Activated naive CD8-positive, alpha-beta T cell treated with anti-CD3 and anti-CD28 coated beads for 36 hours (primary cell): ENCODE measurements at places on chromosomes 2 and 18.

DNA sequence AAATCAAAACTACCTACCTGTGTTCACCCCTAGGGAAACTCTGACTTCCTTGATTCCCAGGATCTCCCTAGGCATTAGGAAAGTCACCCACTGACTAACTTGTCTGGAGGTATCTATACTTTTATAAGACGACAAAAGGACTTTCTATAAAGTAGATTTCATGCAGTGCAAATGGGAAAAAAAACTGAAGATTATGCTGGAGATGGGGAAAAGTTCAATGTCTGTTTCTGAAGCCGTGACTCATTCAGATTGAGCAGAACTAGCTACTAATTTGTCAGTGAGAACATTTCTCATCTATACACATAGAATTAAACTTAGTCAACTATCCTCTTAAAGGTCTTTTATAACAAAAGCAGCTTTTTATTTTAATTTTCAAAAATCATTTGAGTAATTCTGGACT, 6.0 kb downstream of the SEPTIN10 start:
- DNase-seq = no peak

DNA sequence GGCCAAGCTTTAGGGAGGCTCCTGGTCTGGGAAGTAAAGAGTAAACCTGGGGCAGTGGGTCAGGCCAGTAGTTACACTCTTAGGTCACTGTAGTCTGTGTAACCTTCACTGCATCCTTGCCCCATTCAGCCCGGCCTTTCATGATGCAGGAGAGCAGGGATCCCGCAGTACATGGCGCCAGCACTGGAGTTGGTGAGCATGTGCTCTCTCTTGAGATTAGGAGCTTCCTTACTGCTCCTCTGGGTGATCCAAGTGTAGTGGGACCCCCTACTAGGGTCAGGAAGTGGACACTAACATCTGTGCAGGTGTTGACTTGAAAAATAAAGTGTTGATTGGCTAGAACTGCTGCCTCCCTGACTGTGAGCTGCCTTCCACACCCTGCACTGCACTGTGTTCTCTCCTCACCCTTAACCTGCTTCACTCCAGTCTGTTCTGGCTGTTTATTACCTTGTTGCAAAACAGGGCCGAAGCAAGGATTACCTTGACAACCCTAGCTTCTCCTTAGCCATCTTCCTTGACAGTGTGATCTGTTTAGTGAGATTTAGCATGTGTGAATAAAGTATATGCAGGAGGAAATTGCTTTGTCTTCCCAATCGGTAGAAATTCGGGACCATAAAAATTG, 5.2 kb downstream of the RETREG2 start:
- no peak for DNase-seq

GRCh38 chr2:32838418-32838817, 108.3 kb upstream of the LTBP1 start:
- DNase-seq = no peak

- DNase-seq = no peak
These were observed 20.3 kb downstream of the ITPRID2 start for GRCh38 chr2:181911830-181912229.

GRCh38 chr18:41324020-41324791, 630.8 kb upstream of the PIK3C3 start:
- DNase-seq = no peak

DNA sequence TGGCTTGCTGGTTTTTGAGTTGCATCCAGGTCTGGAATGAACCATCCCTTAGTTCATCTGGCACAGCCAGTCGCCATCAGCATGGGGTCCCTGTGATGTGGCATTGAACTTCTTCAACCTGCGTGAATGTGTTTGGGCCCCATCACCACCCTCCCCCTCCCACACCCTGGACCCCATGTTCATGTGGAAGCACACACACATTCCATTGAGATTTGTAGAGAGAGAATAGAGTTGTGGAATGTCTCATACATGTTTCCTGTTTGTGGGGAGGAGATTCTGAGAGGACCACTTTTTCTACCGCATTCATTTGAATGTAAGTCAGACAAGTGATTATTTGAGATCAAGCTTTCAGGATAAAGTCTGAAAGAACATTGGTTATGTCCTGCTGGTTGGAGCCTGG, 117.6 kb upstream of the EML6 start:
- DNase-seq = no peak

DNA sequence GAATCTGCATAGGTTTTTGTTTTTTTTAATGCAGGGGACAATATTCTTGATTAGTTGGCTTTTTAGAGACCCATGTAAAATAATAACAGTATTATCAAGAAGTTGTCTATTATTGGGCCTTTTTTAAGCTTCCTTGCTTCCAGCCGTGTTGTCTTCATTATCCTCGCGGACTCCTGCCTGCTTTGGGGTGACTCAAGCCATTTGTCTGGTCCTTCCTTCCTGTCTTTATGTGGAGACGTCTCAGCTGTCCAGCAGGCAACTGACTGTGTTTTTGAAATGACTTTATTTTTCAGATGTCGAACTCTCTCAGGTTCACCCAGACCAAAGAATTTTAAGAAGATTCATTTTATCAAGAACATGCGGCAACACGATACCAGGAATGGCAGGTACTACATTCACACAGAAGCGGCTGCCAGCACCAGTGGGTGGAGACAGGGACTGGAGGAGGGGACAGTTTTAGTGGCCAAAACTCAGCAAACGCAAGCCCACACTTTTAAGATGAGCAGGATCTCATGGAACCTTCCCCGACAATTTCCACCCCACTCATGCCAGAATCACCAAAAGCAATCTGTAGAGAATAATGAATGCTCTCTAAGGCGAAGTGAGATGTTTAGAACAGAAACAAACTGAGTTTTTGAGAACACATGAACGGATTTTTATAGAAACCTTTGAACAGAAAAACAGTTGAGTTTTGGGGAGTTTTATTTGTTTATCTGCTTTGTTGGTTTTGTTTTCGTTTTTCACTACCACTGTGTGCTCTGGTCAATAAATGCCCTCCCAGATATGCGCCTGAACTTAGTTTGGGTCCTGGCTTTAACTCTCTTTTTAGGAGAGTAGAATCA, 59.1 kb downstream of the CABLES1 start:
- no peak for DNase-seq

DNA sequence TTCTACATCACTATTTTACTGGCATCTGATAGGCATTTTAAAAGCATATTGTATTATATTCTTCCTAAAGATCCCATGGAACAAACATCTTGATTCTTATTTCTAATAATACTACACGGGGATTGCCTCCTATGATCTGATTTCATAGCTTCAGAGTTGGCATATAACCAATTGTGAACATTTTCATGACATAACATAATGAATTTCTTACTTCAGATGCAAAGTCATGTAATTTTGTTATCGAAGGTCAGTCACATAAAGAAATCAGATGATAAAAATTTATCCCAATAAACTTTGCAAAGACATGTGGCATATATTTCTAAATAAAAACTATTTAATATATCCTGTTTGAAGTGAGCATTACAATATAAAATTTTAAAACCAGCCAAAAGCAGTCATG, 93.3 kb downstream of the COL5A2 start:
- no peak for DNase-seq

DNA sequence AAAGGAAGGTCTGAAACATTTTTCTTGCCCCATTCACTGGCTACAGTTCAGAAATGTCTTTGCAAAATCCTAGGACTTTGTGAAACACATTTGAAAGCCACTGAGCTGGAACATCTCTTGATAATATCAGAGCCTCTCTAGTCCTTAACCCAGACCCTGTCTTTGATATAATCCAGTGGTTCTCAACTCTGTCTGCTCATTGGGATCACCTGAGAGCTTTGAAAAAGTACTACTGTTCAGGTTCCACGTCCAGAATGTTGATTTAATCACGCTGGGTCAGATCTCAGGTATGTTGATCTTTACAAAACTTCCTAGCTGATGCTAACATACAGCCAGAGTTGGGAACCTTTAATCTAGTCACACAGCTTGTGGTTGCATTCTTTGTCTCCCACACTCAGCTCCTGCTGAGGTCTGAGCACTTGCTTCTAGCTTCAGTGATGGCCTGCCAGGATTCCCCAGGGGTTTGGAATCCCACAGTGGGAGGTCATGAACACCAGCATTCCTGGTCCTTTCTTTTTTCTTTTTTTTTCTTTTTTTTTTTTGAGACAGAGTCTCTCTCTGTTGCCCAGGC, 262.7 kb downstream of the SETBP1 start:
- DNase-seq = no peak

DNA sequence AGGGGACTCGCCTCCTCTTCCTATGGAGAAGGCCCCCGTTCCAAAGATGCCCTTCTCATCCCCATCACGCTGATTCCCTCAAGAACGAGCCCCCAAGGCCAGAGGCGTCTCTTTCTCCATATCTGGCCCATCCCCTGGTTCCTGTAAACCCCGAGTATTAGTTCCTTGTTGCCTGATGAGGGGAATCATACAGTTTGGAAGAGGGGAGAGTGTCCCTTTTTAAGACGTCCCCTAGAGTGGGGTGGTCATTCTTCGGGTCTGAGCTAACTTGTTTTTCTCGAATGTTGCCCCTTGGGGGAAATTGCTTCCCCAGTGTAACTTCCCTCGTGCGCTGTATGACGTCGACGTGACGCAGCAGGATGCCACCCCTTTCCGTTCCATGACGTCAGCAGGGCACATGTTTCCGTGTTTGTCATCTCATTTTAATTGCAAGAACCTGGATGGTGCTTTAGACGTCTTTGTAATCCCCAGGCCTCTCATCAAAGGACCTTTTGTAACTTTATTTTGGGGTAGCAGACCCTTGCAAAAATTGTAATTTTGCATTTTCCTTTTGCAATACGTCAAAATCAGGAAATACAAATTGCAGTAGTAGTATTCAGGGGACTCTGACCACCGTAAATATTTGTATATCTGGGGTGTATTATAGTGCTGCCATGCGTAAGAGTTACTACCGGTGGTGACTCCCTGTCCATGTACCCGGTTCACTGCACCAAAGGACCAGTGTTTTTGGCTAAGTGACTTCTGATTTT, 569 bp downstream of the BABAM2 start:
- DNase-seq = peak; percentile 78

GRCh38 chr2:47767497-47767844, 15.5 kb upstream of the MSH6 start:
- DNase-seq = no peak
